ENCODE measurements at places on chromosomes 3 and 15.

DNA sequence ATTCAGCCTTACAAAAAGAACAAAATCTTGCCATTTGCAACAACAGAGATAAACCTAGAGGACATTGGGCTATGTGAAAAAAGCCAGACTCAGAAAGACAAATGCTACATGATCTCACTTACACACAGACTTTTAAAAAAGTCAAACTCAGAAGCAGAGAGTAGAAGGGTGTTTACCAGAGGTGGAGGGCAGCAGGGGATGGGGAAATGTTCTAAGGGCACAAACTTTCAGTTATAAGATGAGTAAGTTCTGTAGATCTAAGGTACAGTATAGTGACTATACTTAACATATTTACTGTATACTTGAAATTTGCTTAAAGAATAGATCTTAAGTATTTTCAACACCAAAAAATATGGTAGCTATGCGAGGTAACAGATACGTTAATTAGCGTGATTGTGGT is 3.0 kb downstream of the MYEF2 start:
- DNase-seq, result no peak

DNA sequence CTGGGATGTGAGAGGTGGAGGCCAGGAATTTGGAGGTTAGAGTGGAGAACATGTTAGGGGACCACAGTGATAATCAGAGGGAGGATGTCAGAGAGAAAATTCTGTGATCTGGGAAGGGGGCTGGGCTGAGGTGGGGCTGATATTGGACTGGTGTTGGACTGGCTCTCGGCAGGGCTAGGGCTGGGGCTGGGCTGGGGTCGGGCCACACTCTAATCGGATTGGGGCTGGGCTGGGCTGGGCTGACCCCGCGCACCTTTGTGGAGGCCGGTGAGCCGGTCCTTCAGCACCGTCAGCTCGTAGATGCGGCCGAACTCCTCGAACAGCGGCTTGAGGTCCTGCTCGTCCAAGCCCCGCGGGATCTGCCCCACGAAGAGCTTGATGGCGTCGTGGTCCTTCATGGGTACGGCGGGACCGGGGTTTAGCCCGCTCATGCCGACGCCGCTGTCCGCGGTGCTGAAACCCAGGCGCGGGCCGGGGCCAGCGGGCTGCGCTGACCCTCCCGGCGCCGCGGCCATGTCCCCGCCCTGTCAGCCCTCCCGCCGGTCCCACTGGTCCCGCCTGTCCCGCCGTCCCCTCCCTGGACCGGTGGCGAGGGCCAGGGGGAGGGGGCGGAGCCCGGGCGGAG is 485 bp downstream of the CELF6 start:
- peak; percentile 66 for DNase-seq

DNA sequence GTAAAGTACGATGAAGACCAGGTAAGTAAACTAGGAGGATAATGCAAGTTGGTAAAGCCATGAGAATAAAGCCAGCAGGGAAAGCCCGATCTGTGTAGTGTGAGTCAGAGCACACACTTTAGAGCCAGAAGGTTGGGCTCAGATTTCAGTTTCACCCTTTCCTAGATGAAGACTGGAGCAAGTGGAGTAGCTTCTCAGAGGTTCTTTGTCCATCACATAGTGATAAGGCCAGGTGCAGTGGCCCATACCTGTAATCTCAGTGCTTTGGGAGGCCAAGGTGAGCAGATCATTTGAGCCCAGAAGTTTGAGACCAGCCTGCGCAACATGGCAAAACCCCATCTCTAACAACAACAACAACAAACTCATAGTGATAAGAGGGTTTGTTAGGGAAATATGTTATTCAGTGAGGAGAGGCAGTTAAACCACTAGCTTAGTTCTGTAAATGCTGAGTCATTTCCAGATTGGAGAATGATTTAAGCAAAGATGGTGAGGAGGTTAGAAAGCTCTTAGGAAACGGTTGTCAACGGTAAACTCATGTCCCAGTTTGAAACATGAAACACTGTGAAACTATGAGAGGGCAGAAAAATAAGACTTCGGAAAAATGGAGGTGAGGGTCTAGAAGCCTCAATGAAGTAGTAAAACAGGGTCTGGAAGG is 39.0 kb downstream of the IL12A start:
- no peak for DNase-seq

GRCh38 chr3:11130385-11130784 is 23.9 kb upstream of the HRH1 start:
- DNase-seq, result no peak

DNA sequence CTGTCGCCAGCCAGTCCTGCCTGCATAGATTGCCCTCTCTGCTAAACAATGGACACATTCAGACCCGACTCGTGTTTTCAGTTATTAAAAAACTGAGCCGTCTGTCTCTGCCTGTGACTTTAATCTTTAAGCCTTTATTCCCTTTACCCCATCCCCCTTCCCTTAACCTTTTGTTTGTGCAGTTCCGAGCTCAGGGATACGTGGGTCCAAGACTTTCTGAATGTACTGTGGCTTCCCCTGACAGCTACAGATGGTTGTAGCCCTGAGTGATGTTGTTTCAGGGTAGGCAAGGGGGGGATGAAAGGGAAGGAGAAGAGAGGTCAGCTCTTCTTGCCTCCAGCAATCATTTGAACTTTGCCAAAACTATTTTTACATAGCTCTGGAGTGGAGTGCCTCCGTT is 44.6 kb downstream of the EEFSEC start:
- DNase-seq, result no peak

DNA sequence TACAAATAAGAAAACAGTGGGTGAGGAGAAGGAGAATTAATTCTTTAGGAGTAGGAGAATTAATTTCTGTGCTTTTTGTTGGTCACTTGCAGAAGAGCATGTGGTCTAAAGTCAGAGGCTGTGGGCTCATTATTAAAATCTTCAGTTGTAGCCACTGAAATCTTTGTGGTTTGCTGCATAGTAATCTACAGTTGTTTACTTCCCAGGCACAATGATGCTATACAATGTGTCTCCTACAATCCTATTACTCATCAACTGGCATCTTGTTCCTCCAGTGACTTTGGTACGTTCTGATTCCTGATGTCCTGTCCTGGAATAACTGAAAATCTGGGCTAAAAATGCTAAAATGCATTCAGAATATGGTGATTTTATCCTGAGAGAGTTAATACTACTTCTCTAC is 21.0 kb downstream of the IFT122 start:
- no peak for DNase-seq

GRCh38 chr15:65391732-65392131 is 13.9 kb upstream of the IGDCC3 start:
- no peak for DNase-seq

GRCh38 chr3:65996589-65996988 is 42.1 kb downstream of the MAGI1 start:
- no peak for DNase-seq

All from renal cortex interstitium (tissue), 15 donors.